ENCODE measurements at places on chromosomes 1 and 21.

- no peak for DNase-seq
Measured at GRCh38 chr1:248055261-248055660, 8.6 kb downstream of the OR2L3 start.

- DNase-seq, result no peak
Measured at GRCh38 chr21:34611528-34611927, 3.4 kb downstream of the RCAN1 start.

- DNase-seq, result no peak
Measured at GRCh38 chr1:160755911-160756848, 17.1 kb downstream of the SLAMF7 start.

GRCh38 chr1:55684131-55684650 is 469.0 kb upstream of the USP24 start:
- DNase-seq, result no peak

- no peak for DNase-seq
Measured at GRCh38 chr1:207069858-207070506, 16.9 kb downstream of the PFKFB2 start.

- no peak for DNase-seq
Measured at GRCh38 chr1:46484783-46485490, 4.7 kb upstream of the DMBX1 start.

DNA sequence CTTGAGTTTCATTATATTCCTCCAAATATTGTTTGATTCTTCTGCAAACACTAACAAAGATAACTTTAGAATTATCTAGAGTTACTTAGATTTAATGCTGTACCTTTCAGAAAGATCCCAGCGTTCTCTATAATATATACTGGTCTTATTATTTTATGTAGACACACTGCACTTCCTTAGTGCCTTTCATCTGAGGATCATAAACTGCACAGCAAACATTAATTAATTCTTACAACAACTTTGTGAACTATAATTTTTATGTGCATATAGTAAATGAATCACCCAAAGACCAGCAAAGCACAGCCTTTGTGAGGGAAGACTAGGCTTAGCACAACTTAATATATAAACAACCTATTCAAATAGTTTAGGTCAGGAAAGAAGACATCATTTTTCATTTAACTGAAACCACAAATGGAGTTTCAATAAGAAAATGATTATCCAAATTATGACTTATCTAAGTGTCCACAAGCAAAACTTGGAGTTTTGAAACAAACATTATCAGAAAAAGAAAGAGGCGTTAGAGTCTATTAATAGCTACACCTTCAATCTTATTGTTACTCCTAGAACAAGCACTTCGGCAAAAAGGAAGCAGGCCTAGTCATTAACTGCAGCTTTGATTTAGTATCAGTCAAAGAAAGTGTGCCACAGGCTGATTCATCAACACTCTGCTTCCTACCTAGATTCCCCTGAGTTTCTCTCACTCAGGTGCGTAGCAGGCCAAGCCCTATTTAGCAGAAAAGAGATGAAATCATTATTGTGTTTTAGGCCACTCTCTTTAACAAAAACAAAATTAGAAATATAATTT is 22.5 kb upstream of the RC3H1 start:
- DNase-seq, result no peak

DNA sequence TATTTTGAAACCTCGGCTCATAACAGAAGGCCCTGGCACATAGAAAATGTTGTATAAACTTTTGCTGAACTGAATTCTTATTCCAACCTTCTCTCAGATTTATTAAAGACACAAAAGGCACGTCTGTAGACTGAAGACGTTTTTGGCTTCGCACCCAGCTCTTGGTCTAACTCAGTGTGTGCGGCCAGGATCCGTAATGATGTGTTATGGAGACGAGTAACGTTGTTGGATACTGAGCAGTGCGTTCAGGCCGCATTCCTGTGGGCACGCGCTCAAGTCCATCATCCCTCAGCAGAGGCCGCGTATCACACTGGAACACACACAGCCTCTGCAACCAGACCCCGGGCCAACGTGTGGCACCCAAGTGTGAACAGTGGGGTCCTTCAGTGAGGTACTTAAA is 154.8 kb upstream of the RAB4A start:
- DNase-seq, result no peak

DNA sequence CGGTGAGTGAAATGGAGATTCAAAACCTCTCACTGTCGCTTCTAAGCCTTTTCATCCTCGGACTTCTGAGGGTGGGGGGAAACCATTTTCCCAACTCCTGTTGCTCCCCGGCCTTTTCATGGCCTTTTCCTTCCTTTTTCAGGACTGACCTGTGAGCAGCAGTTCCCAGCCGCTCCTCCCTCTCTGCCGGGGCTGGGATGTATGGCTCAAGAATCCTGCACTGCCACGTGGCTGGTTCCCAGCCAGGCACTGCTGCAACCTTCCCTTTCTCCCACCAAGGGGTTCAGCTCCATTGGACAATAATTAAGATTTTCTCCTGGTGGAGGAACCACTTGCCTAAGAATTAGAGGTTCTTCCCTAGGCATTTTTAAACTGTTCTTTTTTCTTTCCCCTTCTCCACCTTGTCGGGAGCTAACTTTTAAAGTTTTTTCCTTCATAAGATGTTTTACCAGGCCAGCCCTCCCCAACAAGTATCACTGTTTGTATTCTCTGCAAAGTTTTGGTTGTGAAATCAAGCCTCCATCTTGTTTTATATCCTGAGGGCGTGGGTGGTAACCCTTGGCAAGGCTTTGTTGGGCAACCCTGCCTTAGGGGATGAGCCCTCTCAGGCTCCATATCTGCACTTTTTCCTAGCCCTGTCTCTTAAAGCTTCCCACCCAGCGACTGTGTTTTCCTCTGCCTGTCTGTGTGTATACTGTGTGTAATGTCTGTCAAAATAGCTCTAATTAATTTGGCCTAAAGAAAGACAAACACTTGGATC is 1166.6 kb upstream of the ADGRL2 start:
- no peak for DNase-seq

DNA sequence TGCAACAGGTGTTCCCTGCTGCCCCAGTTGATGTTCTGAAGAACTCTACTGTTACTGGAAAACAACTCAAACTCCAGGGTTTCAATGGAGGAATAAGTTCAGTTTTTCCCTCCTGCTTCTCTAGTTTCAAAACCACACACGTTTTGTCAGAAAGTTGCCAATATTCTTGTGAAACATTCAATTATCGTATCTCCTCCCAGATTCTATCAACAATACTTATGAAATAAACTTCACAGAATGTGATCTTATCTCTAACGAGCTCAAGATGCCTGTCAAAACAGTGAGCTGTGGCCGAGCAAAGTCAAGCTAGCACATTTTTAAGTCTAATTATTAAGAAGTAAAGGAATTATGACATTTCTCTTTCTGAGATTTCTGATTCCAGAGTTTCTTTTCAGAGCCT is 4.7 kb downstream of the OR2B11 start:
- no peak for DNase-seq

GRCh38 chr21:45071874-45072737 is 2.3 kb upstream of the ADARB1 start:
- DNase-seq, result no peak

- DNase-seq, result no peak
Measured at GRCh38 chr1:59396387-59396786, 99.5 kb downstream of the FGGY start.

- no peak for DNase-seq
Measured at GRCh38 chr1:81811757-81812371, 11.1 kb downstream of the ADGRL2 start.

GRCh38 chr1:195113471-195113870 is 1494.8 kb downstream of the KCNT2 start:
- DNase-seq, result no peak

DNA sequence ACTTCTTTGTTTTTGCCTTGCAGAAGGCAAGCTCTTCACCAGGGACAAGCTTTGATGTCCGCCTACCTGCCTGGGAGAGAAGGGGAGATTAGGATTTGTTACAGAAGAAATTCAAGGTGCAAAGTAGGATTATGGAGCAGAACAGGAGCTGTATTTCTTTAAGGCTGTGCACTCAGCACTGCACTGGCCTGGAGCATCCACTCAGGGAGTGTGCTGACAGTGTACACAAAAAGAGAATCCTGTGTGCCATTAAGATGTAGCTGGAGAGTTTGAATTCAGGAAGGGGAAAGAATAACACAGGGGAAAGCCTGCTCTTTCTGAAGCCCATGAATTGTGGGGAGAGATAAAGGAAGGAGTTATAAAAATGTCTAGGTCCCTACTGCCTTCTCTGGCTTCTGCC is 137.7 kb upstream of the ETS2 start:
- DNase-seq, result no peak

GRCh38 chr1:20936621-20937020 is 149.5 kb upstream of the HP1BP3 start:
- DNase-seq, result no peak

DNA sequence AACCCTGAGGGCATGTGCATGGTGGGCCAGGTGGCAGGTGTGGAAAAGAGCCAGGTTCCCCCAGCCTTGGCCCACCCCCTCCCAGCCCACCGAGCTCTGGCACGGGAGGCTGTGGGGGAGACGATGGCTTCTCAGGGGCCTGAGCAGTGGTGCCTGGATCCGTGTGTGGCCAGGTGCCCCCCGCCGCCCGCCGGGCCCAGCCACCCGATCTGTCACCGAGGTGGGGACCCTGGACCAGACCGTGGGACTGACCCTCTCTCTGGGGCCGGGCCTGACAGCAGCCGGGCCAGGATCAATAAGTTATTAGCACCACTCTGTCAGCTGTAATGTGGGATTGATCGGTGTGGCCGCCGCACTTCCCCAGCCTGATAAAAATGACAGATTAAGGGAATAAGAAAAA is 13.8 kb downstream of the SAMD11 start:
- DNase-seq, result no peak

Measured in SW 1271 (cell line).